Activated CD4-positive, CD25-positive, alpha-beta regulatory T cell treated with anti-CD3 and anti-CD28 coated beads, Interleukin-2, amount 50 U/mL, for 24 hours (primary cell): ENCODE measurements at places on chromosomes 7 and 10.

GRCh38 chr7:140093375-140093774 is 30.6 kb upstream of the PARP12 start:
- no peak for ATAC-seq

DNA sequence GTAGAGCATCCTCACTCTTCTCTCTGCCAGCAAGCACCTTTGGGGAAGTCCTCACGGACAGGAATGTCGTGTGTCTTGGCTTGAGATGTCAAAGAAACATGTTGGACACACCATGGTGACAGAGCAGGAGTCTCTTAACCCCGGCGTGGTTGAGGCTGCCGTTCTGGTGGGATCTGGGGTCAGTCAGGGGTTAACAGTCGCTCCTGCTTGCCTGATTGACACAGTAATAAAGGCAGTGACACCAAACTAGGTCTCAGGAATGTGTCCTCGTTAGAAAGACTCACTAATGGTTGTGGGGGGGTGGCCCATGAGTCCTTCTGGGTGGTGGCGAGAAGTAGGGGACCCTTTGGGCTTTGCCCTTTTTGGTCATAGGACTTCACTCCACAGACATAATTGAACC is 69.0 kb downstream of the TCF7L2 start:
- no peak for ATAC-seq

GRCh38 chr10:6778992-6779701 is 199.1 kb upstream of the PRKCQ start:
- ATAC-seq: no peak

- ATAC-seq: no peak
These were observed 862.5 kb downstream of the KCNMA1 start for GRCh38 chr10:76774987-76775603.

DNA sequence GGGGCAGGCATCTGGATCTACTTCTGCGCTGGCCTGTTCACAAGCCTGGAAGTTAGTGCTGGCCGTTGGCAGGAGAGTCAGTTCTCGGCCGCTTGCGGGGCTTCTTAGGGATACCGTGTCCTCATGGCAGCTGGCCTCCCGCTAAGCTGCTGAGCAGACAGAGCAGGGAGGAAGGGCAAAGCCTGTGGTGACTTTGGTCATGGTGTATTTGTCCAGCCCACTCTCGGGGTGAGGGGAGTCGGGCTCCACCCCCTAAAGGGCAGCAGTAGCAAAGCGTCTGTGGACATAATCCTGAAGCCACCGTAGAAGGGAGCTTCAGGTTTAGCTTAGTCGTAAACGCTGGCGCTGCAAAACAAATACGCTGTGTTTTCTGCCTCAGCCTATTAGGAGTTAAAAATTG is 12.2 kb downstream of the UBE3C start:
- no peak for ATAC-seq

DNA sequence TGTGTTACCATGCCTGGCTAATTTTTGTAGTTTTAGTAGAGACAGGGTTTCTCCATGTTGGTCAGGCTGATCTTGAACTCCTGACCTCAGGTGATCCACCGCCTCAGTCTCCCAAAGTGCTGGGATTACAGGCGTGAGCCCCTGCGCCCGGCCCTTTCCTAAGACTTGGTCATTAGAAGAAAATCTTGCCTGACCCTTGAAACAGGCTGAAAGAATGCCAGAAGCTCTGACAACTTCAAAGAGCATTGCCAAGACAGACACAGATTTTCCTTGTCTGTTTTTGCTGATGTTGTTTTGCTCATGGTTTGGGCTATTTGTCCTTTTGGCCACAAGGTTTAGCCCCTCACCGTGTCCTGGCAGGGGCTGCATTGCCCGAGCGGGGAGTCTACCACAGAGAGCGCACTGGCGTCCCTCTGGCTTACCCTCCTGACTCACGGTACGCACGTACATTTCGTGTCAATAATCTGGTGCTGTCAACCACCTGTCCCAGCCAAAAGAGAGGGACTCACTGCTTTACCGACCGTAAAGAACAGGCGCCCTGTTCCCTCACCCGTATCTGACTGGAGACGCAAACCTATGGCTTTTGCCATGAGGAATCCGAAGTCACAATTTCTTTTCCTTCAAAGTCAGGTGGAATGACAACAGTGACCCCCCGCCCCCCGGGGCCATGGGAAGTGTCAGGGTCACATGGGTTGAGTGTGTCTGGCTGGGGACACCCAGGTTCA is 10.1 kb upstream of the INPP5A start:
- no peak for ATAC-seq

DNA sequence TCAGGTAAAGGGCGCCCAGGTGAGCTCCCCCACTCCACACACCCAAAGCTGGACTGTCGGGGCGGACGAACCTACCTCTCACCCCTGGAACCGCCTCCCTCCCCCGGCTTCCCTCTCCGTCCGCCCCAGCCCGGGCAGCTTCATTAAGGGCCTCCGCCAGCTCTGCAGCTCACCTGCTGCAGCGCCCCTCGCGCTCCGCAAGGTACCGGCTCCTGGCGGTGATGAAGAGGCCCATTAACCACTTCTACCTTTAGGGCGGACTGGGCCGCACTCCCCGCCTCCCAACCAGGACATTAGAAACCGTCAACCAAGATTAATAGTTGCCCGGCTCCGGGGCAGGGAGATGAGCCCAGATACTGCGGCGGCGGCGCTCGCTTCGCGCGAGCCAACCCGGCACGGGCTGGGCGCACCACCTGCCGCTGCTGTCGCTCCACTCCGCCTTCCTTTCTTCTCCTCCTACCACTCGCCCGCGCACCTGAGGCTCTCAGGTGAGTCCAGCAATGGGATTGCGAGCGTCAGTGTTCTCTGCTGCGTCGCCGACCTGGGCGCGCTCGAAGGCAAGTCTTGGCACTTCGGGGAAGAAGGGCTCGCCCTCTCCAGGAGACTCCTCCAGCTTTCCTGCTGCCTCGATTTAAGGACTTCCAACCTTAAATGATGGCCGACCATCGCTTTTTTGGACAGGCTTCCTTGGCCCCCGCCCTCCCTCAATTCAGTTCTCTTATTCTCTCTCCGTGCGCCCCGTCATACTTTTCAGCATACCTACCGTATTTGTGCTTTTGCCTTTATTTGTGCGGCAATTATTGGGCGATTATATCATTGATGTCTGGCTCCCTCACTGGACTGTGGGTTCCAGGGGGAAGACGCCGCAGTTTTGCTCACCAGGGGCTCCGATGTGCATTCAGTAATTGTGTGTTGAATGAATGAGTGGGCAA is 13.6 kb upstream of the KAZALD1 start:
- ATAC-seq: no peak

DNA sequence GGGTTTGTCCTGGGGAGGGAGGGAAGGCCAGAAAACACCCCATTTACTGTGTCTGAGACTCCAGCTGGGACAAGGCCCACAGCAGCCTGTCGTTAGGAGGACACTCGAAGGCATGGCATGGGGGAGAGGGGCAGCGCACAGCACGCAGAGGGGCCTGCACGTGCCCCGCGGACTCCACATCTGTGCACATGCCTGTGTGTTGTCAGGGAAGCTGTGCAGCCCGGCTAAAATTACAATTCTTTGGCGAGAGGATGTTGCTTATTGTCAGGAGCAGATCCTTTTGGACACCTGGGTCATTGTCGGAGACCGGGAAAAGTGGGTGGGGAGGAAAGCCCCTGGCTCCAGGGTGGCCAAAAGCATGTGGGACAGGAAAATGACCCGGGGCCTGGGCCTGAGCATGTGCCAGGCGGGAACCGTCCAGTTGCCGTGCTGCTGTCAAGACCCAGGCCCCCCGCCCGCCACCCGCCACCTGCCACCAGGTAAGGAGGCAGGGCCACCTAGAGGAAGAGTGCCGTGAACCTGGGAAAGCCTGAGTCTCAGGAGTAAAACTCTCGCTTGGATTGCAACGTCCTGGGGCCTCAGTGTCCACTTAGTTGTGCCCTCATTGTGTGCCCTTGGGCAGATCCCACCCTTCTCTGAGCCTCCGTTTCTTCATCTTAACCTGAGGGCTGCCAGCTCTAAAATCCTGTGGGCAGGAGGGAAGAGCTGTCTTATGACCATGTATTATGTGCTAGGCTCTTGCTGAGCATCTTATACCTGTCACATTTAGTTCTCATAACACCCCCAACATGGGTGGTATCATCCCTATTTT is 7.2 kb downstream of the VSIR start:
- ATAC-seq: no peak

DNA sequence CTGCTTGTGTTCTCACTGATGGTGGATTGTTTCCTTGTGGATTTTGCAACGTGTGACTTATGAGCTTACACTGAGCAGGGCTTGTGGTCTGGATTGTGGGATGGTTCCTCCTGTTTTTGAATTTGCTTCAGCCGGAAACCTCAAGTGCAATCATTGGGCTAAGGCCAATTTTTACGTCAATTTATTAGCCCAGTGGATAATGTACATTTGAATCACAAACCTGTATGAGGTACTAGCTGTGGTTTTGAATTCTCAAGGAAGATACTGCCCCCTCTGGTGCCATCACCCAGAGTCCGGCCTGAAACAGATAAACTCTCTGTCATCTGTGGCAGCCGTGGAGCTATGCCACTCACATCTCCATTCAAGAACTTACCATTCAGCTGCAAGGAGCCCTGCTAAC is 7.3 kb upstream of the ZNF777 start:
- no peak for ATAC-seq

GRCh38 chr10:118742032-118742431 is 12.7 kb downstream of the CACUL1 start:
- no peak for ATAC-seq

GRCh38 chr7:21923658-21924057 is 22.0 kb downstream of the CDCA7L start:
- ATAC-seq: no peak

- no peak for ATAC-seq
These were observed 35.4 kb upstream of the PTER start for GRCh38 chr10:16401416-16401815.

DNA sequence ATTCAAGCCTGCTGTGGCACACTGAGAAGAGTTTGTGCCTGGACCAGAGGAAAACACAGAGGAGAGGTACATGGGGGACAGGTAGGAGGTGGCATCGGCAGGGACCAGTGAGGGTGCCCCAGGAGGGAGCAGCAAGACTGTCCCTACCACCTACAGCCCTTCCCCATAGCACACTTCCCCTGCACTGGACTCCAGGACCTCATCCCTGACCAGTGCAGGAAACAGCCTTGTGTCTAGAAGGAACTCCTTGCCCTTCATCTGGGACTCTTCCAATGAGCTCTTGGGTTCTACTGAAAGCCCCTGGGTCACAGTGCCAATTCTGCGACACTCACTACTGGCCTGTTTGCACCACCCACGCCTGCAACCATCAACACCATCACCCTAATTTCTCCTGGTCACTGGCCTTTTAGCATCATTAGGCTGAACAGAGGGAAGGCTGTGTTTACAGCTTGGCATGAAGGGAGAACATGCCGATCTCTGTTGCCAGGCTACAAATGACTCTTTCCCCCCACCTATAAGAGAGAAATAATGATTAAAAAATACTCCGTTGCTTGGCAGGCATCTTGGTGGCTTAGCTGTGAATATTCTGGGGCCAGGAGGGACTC is 371.9 kb upstream of the ZMIZ1 start:
- no peak for ATAC-seq

DNA sequence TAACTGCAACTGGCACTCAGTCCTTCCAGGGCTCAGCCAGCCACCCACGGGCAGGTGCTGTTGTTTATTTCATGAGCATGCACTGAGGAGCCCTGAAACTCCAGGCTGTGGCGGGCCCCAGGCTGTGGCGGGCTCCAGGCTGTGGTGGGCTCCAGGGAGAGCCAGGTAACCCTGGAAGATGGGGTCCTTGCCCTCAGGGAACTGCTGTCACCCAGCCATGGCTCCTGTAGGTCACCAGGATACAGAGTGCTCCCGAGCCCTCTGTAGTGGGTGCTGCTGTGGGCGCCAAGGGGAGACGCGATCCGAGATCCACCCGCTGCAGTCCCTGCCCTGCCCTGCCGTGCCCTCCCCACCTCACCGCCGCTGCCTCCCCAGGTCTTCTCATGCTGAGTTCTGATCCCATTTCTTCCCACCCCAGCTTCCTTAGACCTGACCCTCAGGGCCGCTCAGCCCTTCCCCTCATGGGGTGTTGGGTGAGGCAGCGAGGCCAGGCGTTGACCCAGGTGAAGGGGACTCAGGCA is 29.6 kb downstream of the LRRC27 start:
- ATAC-seq: no peak

GRCh38 chr10:126549344-126549743 is 121.1 kb downstream of the C10orf90 start:
- ATAC-seq: no peak

GRCh38 chr7:3427957-3428356 is 126.9 kb downstream of the SDK1 start:
- no peak for ATAC-seq

DNA sequence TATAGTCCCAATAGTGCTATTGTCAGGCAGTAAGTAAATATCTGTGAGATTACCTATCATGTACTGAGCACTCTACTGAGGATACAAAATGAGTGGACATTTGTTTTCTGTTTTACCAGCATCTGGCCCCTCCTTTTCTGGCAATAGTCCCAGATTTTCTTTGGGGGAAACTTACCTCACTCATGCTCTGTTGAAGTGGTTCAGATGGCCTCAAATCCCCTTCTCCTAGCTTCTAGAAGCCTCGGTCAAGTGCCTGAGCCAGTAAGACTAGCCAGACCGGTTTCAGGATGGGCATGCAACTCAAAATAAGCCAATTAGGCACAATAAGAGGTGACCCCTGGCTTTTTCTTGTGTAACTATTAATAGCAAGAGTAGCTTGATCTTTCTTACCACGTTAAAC is 19.7 kb downstream of the TRDMT1 start:
- no peak for ATAC-seq

DNA sequence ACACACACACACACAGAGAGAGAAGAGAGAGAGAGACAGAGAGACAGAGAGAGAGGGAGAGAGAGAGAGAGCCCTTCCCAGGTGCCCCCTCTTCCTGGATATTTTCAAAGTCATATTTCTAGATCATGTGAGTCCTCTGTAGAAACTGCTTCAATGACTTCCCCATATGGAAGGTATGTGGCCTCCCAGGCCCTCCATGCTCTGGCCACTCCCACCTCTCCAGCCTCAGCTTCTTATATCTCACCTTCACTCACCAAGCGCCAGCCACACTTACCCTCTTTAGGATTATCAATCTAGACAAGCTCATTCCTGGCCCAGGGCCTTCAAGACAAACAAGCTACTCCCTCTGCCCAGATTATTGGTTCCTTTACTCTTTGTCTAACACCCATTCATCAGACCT is 259.7 kb downstream of the MTERF1 start:
- no peak for ATAC-seq

DNA sequence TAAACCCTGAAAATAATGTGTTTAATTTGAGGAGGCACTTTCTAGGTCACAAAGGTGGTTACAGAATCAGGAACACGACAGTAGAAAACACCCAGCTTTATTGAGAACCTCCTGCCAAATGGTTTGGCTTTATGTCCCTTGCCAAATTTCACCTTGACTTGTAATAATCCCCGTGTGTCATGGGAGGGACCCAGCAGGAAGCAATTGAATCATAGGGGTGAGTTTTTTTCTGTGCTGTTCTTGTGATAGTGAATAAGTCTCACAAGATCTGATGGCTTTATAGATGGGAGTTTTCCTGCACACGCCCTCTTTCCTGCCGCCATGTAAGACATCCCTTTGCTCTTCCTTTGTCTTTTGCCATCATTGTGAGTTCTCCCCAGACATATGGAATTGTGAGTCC is 193.8 kb upstream of the KLF6 start:
- no peak for ATAC-seq

DNA sequence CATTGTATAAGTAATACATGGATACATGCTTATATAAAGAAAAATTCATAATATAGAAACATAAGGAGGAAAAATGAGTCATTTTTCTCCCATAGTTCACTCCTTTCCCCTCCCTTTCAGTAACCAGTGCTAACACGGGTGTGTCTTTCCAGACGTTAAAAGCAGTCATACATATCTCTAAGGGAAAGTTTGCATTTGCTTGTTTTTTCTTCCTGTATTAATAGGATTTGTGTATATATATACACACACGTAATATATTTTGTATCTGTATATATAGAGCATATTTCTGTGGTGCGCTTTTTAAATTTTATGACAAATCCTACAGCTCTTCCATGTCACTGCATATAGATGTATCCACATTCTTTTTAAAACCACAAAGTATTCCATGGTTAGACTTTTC is 78.8 kb downstream of the RALA start:
- no peak for ATAC-seq
